ENCODE measurements at places on chromosomes 16 and 17.

GRCh38 chr17:38674014-38674748 is 576 bp downstream of the EPOP start:
- DNase-seq = peak; percentile 32

DNA sequence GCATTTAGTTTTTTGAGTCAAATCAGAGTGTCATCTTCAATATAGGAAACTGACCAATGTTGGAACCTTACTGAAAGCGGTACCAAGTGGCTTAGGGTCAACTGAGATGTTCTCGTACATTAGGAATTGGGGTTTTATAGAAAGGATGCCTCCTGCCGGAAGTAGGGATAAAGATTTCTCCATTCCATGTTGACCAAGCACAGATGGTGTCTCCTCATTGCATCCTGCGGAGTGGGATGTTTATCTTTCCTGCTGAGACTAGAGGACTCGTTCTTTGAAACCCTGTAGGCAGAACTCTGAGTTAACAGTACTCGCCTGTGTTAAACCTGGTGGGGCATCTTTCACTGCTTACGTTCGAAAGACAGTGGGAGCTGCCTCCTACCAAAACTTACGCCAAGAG is 1.4 kb downstream of the SHISA6 start:
- no peak for DNase-seq

DNA sequence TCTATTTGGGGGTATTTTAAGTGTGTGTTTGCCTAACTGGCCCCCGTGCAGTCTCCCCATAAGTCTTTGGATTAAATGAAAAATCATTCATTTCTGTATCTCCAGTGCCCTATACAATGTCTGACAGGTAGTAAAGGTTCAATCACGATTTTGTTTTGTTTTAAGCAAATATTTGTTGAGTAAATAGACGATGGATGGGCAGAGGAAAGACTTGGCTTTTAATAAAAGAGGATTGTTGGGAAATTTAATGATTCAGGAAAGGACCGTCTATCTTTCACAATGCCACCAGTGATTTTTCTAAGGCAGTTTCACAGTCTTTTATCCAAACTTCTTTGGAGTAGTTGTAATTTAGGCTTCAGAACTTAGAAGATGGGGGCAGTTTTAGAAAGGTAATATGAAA is 636.6 kb upstream of the GOT2 start:
- no peak for DNase-seq

DNA sequence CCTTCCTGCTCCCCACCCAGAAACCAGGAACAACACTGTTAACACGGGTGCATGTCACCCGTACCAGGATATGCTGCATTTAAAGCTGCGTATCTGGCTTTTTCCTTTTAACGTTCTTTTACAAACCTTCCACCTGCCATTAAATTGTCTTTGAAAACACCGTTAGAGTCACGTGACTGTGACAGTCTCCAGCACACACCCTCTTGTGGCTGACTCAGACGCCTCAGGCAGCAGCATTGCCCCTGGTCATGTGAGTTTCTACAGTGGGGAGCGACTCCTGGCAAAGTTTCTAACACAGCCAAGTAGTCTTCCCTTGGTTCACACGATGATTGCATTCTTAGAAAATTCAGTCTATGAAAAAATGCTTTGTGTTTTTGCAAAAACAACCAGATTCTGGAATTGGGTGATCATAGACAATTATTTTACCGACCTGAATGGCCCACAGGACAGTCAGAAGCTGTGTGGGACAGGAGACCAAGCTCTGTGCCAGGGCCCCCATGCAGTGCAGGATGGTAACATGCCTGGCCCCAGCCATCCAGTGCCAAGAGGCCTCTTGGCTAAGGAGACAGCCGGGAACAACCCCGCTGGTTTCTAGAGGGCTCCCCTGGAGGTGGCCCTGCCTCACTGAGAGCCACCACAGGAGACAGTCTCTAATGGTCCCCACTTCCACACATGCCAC is 199.1 kb downstream of the KATNIP start:
- no peak for DNase-seq

- no peak for DNase-seq
These were observed 321.9 kb upstream of the PMFBP1 start for GRCh38 chr16:72493716-72494415.

- no peak for DNase-seq
These were observed 60.2 kb upstream of the PHOSPHO1 start for GRCh38 chr17:49290690-49291359.

- DNase-seq = no peak
These were observed 24.3 kb upstream of the LASP1NB start for GRCh38 chr17:38900978-38901656.

DNA sequence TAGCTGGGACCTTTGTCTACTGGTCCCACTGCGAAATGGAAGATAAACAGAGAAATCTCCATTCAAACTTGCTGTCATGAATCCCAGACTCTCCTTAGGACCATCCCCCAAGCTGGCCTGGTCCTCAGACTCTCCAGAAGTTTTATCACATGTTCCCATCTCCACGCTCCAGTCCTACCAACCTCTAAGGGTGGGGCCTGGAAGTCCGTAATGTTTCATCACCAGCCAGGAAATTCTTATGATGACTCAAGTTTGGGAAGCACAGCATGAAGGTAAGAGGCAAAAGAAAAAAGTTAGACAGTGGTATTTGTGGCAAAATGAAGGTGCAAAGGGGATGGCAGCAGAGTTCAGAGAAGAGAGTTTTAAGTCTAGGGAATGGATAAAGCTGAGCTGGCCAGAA is 52.7 kb downstream of the ZNF18 start:
- DNase-seq = no peak

DNA sequence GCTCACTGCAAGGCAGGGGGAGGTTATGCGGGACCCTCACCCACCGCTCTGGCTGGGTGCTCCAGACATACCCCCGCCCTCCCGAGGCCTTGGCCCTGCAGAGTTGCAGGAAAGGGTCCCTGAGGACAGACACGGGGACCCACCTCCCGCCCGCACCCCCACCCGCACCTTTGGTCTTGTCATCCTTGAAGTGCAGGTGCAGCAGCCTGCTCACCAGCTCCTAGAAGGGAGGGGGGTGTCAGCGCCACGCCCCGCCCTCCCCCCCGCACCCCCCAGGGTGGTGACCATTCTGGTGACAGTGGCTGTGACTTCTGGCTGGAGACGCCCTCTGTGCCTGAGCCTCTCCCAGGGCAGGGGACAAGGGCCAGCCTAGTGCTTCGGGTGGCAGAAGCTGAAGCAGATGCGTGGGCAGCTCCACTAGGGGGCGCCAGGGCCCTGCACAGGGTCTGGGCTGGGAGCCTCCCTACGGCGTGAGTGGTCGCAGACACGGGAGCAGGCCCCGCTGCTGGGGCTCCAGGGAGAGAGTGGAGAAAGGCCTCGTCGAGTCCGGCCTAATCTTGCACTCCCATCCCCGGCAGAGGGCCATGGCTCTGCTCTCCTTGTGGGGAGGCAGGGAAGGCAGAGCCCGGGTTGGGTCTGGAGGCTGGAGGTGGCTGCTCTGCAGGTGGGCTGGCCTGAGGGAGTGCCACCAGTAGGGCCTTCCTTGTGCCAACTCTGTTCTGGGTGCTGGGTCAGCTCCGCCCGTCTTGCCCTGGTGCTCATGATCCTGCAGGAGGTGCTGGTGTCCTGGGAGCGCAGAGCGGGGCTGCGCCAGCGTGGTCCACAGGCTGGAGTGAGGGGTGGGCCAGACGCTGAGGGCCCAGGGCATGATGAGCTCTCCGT is 2.7 kb downstream of the CENPX start:
- DNase-seq = peak; percentile 31

Measured in stimulated activated CD4-positive, alpha-beta T cell treated with anti-CD3 and anti-CD28 coated beads, Interleukin-12 subunit alpha, Interleukin-12 subunit beta, amount 100 ng/mL, for 24 hours (primary cell).